Endothelial cell (in vitro differentiated cells): ENCODE measurements at places on chromosomes 11 and 22.

DNA sequence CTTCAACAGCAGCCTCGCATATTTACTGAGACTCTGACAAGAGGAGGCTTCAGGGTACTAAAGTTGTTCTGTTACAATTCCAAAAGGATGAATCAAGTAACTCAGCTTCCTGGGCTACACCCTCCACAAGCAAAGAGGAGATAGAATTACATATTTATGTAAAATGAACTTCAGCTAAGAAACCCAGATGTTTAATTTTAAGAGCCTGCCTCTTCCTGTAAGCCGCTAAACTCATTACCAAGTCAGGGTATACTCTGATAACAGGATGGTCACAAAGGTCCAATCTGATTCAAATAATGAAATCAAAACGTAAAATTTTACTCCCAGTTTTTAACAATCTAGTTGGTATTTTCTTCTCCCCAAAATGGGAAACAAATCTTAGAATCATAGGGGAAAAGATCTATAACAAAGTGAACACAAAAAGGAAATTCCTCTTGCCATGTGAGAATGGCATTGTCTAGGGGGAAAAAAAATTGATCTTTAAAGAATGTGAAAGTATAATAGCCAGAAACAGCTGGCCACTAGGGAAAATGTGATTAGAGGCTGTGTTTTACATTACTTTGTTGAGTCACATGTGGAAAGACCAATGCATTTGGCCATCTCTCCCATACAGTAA, 30.9 kb downstream of the CHEK2 start:
- no peak for DNase-seq

DNA sequence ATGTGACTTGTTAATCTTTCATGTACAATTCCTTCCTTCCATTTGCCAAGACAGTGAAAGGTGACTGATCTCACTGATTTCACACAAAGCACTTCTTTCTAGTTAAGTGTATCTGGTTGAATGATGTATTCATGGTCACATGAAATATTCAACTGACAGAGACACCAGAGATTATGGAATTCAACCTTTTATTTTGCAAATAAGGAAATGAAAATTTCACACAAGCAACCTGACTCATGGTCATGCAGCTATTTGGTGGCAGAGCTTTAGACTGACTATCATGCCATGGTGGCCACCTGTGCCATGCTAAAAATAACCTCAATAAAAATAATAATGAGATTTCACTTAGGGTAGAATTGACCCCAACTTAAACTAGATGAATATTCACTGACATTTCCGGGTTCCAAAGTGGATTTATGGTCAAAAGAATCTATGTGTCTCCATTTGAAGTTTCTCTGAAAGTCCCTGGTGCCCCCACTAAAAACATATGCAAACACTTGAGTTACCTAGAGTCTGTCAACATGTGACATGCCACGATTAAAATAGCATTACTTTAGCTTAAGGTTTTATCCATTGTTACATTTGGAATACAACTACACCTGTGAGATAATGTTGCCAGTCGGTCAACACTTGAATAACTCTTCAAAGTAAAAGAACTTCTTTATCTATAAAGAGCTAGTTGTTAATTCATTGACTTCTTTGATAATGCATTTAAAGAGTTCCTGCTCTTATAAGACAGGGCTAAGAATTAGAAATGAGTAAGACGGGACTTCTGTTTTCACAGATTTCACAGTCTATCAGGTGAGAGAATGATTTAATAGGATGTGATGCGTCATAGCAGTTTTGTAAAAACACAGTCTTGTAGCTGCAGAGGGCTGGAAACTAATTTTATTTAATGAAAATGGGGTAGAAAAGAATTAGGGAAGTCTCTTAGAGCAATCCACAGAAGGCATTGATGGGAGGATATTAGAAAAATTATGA, 94.6 kb upstream of the OR9G4 start:
- DNase-seq, result no peak

DNA sequence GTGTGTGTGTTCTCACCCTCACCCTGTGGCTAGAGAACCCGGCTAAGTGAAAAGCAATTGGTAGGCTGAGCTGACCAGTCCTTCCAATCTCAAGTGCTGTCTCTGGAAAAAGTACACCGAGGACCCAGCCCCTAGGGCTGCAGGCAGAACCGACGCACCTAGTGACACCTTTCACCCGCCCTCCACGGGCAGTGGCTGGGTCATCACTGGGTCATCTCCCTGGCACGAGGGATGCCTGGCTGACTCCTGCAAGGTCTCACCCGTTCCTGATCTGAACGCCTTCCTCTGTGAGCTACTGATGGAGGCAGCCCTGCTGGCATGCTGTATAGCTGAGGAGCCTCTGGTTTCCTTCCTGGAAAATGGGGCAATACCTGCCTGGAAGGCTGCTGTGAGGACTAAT, 311.5 kb downstream of the NTM start:
- DNase-seq, result no peak

DNA sequence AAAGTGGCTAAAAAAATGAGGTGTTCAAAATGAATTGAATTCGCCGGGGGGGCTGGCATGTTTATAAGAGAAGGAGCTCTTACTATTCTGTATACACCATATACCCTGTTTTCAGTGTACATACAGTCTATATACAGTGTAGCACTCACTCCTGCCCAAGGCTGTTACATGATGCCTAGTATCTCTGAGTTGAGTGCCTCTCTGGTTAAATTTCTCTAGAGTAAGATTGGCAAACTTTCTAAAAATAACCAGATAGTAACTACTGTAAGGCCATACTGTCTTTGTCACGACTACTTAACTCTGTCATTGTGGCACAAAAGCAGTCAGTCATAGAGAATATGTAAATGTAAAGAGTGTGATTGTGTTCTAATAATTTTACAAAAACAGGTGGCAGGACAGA, 58.1 kb downstream of the PHF21A start:
- DNase-seq, result no peak
